ENCODE measurements at places on chromosomes 4 and X.

GRCh38 chrX:68180579-68180978 lies 252.7 kb downstream of the OPHN1 start:
- no peak for DNase-seq

DNA sequence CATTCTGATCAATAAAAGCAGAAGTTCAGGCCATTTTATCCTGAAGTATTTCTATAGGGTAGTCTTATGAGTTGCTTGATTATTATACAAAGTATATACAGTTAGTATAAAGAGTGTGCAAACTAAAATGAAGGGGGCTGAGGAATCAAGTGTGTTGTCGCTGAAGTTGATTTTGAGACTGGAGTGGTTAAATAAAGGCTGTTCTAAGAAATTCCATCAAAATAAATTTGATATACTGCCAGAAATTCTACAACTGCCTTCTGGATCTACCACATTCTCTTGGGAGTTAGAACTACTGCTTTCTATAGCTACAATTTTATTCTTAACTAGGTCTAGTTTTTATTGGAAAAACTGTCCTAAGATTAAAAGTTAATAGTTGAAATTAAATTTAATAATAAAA lies 12.4 kb downstream of the EDNRA start:
- no peak for DNase-seq

DNA sequence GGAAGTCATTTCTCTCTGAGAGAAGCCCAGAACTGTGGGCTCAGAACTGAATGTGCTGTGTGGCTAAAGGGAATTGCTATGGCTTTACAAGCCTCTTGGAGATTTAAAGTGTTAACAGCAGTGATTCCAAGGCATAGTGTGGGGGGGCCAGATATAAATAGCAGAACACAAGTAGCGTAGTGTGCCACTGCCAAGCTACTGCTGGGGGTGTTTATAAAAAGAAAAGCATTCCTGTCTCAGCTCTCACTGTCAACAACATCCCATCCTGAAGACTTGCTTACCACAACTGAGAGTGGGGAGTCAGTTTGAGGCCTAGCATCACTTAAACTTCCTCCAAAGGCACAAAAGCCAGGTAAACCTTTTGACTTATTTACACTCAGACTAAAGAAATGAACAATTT lies at the start of gene ART3:
Gene ART3 (plus strand): TSS at position 242 of the 400 bp plus-strand sequence. CDS start 1,181 bp downstream, outside the sequence.
- no peak for DNase-seq

DNA sequence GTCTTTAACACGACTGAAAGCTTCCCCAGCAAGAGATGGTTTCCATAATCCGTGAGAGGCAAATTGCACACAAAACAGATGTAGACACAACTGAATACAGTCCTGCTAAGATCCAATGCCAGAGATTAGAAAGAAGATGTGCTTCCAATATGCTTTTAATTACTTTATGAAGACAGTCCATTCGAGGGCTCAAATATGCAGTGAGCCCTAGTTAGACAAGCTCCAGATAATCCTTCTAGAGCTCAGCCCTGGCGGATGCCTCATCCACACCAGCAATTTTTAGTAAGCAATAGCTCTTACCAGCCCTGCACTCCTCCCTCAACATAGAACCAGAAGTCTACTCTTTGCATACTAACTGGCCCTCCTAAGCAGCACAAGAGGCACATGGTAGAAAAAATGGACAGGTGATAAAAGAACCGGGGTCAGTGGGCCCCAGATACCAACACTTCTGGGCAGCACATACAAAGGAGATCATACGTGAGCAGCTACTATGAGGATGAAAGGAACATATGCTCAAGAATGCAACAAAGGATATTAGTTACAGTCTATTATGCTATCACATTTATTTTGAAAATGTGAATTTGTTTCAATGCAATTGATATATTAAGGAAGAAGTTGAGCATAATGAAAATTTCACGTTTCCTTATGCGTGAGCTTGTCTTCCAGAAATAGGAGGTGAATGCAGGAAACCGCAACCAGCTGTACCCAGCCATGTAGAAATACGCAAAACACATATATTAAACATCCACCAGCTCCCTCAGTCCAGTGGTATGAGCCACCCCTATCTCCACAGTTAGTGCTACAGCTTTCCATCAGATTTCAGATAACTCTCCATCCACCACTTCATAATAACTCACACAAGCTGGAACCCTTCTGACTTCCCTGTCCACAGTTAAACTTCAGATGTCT lies 34.3 kb downstream of the GPC4 start:
- no peak for DNase-seq

- no peak for DNase-seq
These were observed 14.4 kb upstream of the TLR8 start for GRCh38 chrX:12891915-12892506.

GRCh38 chr4:183014361-183015084 lies 84.5 kb upstream of the WWC2 start:
- DNase-seq: no peak

GRCh38 chr4:188903986-188904385 lies 764.7 kb downstream of the TRIML1 start:
- no peak for DNase-seq

- peak; percentile 54 for DNase-seq
These were observed 108.4 kb downstream of the DOCK11 start for GRCh38 chrX:118603981-118604380.

DNA sequence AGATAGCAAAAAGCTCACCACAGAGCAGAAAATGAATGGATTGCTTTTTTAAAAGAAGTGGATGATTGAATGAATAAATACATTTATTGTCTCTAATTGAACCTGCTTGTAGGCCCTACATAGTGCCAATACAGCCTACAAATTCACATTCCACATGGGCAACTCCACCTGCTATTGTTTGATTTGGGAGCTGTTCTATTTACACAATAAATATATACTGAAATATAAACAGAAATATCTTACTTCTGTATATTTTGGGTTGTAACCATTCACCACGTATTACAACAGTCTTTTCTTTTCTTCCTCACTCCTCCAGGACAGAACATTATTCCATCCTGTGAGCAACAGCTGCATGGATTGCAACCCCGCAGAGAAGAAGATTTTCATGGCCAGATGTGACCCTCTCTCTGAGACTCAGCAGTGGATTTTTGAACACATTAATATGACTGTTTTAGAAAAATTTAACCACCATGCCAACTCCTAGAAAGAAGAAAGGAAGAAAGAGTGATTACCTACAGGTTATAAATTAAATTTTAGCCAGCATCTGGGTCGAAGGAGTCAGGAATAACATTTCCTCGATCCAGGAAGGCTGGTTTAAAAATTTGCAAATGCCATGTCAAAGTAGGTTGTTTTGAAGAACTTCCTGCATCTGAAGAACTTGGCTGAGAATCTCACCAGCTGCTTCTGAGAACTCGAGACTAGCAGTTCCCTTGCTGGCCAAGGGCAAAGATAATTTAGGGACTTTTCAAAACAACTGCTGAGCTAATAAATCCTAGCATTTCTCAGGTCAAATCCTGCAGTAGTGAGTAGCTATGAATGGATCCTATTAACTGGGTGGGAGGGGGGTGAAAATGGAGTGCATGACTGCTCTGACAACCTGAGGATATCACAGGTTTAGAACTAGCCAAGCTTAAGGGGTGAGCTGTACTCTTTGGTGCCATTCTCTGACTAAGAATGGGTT lies 128.7 kb upstream of the GALNT7 start:
- no peak for DNase-seq

GRCh38 chrX:4925911-4926310 lies 1212.5 kb upstream of the PRKX start:
- no peak for DNase-seq

- DNase-seq: no peak
These were observed 6.0 kb upstream of the TEC start for GRCh38 chr4:48275686-48276085.

GRCh38 chr4:15683143-15683495 lies 1.5 kb downstream of the FAM200B start:
- no peak for DNase-seq

DNA sequence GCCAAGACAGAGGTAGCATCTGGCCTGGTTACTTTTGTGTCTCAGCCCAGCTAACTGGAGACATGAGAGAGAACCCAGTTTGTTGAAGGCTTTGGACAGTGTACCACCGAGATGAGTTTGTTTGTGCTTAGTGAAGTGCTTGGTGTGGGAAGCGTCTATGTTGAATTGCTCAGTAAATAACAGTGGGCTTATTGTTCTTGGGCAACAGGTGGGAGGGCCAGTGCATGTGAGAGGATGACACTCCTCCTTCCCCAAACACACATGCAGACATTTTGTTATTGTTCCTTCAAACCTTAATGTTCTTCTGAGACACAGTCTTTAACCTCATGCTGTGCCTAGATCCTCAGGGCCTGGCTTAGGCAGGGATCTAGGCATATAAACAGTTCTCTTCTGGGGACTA lies 39.7 kb downstream of the MSN start:
- DNase-seq: no peak

DNA sequence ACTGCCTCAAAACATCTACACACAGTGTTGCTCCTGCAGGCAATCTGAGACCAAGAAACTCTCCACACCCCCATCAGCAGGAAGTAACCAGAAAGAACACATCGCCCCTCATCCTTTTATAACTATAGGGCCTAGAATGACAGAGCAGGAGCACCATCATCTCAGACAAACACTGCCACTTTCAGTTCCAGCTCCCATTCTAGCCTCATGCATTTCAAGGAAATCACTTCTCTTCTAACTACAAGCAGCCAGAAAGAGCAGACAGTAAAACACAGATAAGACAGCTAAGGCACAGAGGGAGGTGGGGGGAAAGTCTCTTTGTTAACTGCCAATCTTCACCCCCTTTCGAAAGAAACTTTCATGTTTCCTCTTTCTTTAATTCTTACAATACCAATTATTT lies 102.6 kb upstream of the TENT5D start:
- no peak for DNase-seq

DNA sequence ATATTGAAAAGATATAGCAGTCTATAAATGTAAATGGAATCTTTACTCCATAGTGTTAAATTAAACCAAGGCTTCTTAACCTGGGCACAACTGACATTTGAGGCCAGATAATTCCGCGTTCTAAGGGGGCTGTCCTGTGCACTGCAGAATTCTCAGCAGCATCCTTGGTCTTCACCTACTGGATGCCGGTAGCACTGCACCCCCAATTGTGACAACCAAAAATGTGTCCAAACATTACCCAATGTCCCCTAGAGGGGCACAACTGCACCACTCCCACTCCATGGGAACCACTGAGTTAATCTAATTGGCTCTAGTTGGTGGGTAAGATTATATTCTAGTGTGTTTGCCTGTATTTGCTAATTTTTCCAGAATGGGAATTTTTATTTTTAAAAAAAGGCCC lies 16.6 kb downstream of the AP1S2 start:
- DNase-seq: no peak

GRCh38 chr4:144967161-144967560 lies 130.8 kb downstream of the ANAPC10 start:
- no peak for DNase-seq

DNA sequence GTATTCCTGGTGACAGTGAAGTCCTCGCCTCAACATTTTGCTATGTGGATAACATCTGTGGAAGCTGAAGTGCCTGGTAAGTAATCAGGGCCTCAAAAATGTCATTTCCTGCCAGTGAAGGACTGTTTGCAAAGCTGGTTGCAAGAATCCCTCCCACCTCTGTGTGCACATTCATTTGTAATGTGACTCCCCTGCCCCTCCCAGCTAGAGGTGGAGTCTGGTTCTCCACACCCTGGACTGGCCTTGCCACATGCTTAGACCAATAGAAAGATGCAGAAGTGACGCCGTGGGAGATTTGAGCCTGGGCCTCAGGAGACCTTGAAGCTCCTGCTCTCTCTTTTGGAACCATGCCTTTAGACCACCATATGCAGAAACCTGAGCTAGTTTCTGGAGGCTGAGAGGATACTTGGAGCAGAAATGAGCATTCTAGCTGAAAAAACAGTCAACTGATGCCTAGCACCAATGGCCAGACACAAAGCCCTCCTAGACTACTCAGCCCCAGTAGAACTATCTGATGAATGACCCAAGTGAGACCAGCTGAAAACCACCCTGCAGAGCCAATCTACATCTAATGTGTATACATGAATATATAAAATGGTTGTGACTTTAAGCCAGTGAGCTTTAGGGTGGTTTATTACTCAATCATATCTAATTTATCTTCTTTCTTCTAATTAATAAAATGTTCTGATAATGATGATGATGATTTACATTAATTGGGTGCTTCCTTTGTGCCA lies 47.8 kb upstream of the CRMP1 start:
- DNase-seq: peak; percentile 39

DNA sequence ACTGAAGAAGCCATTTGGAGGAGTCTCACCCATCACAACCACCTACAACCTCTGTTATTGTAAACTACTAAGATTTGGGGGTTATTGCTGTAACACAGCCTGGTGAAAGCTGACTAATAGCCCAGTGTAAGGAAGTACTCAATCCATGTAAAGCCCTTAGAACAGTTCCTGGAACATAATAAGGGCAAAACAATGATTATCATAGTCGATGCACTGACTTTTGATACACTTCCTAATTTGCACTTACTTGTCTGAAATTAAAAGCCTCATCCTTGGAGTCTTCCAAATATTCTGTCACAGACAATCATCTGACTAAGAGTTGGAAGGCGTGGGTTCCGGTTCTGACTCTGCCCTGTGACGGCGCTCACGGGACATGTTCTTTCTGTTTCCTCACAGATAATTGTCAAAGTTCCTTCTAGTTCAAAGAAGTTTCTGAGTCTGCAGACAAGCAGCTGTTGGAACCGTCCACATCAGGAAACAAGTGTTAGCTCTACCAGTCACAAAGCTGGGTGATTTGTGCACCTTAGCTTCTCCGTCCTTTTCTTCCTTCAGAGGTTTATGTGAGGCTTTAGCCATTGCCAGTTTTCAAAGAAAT lies 33.4 kb upstream of the RASGEF1B start:
- DNase-seq: no peak

- DNase-seq: peak; percentile 23
These were observed 148.6 kb upstream of the RPS6KA6 start for GRCh38 chrX:84336646-84337045.

DNA sequence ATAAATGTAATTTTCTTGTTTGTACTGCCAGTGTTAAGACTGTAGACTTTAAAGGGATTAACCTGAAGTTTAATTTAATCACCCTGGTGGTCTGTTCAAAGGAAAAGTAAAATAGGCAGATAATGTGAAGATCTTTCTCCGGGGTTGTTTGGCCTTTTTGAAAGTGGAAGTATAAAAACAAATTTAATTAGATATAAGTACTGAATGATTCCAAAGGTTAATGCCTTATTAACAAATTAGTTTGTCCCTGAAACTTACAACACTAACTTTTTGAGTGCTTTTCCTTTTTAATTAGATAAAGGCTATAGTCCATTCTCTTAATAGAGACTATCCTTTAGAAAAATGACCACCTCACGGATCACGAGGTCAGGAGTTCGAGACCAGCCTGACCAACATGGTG lies 10.4 kb upstream of the PGAM4 start:
- DNase-seq: no peak

DNA sequence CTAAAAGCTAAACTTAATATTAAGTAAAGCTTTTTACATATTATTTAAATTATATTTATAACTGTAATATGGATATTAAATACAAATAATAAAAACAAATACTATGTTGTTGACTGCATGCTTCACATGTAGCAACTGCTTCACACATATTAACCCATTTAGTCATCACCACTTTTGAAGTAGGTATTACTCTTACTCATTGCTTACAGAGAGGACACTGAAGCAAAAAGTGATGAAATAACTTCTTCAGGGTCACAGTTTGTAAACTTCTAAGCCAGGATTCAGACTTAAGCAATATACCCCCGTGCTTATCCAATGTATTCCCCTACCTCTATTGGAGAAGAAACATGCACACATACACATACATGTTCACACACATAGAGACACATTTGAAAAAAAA lies 166.6 kb downstream of the DKK2 start:
- peak; percentile 13 for DNase-seq

GRCh38 chr4:140267576-140267975 lies 105.9 kb upstream of the SCOC start:
- DNase-seq: peak; percentile 14
